ENCODE measurements at places on chromosomes 2 and 18.

- peak; percentile 6 for DNase-seq
Measured at GRCh38 chr18:45321520-45321919, 293.8 kb upstream of the SLC14A2 start.

DNA sequence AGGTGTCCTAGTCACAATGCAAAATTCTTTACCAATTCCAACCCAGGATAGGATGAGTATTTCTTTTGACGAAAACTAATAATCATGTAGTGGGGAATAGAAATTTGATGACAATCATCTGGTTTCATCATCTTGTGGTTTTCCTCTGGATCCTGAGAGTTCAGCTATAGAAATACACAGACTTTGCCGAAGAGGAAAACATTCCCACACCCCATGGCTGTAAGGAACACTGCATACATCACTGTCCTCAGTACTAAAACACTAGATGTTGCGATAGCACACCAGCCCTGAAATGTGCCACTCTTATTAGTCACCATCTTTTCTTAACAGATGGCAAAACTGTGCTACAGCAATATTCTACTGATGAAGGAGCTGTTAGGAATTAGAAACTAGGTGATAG lies 29.4 kb downstream of the CERKL start:
- DNase-seq = no peak

- DNase-seq = no peak
Measured at GRCh38 chr2:28175028-28175427, 217.6 kb upstream of the FOSL2 start.

GRCh38 chr2:71613403-71613952 lies 160.1 kb downstream of the DYSF start:
- no peak for DNase-seq

DNA sequence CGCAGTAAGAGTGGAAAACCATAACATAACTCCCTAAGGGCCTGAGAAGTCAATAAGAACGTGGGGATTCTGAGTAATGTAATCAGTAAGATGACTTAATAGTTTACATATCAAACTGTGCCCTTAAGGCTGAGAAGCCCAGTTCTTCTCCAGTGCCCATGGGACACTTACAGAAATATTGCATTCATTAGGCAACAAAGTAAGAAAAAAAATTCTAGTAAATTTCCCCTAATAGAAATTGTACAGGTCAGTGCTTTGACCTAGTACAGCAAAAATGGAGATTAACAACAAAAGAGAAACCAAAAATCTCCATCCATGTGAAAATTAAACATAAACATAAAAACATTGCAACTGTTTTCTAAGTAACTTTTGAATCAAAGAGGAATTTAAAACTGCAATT lies 139.8 kb upstream of the HS6ST1 start:
- no peak for DNase-seq

DNA sequence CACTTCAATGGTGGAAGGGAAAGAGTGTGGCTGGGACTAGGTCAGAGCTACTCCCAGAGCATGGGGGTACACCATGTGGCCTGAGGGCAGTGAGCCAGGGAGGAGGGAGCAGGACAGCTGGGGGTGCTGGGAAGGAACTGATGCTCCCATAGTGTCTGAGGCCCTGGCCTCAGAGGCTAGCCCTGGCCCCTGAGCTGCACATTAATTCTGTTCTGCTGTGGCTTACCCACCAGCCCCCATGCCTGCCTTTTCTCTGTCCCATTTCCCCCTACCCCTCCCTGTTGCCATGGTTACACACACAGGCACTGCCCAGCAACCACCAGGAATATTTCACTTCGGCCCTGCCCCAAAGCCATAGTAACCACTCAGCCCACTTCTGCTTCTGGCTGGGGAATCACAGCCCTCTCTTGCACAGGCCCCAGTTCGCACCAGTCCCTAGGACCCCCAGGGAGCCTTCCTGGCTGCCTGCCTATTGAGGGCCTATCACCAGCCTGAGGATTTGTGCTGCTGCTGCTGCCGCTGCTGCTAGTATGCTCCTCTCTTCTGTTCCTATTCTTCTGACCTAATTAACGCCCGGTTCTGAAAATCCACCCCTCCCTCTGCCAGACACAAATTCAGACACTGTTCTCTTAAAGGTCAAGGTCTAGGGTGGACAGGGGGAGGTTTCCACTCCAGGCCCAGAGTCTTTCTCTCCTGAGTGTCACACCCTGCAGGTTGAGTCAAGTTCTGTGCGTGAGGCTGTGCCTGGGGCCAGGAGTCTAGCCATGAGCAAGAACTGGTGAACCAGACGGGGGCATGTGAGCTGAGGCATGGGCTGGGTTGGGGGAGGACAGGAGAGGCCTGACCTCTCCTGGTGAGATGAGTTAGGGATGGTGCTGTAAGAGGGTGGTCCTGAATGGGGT lies 87.1 kb upstream of the MCFD2 start:
- DNase-seq = no peak

GRCh38 chr2:62727876-62728566 lies 22.5 kb downstream of the EHBP1 start:
- DNase-seq = no peak

Measured in RPMI8226 (cell line).